ENCODE measurements at places on chromosomes 6 and 20.
A peak's percentile ranks its signal among the peaks of the same experiment; 100 is the strongest.

DNA sequence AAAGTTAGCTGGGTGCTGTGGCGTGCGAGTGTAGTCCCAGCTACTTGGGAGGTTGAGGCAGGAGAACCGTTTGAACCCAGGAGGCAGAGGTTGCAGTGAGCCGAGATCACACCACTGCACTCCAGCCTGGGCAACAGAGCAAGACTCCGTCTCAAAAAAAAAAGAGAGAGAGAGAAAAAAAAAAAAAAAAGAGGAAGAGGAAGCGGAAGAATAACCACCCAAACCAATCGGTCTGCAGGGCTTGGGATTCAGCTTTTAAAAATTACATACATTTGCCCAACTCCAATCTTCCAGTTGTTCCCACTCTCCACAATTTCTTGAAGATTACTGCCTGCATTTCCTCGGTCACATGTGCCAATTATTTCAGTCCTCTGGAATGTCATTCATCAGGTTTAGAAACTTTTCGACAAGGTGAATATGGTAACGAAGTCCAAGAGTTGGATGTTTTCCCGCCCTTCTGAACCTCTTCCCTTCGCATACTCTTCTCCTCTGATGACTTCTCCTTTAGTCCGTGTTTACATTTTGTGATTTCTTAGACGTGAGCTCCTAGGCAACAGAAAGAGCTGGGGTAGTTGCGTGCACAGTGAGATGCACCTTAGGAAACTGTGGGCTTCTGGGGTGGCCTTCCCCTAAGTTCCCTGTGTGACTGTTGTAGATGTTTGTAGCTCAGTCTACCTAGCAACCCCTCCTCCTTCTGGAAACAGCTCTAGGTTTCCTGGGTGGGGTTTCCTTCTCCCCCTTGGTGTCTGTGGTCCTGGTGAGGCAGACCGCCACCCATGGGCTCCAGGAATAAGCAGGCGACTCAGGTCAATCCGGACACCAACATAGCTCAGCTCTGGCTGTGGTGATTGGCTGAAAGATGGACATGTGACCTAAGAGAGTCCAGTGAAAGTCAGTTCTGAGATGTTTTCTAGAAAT is 63.0 kb upstream of the NCOA3 start:
- DNase-seq, result peak; percentile 92

GRCh38 chr6:53556986-53557715 is 12.2 kb upstream of the GCLC start:
- DNase-seq, result no peak

DNA sequence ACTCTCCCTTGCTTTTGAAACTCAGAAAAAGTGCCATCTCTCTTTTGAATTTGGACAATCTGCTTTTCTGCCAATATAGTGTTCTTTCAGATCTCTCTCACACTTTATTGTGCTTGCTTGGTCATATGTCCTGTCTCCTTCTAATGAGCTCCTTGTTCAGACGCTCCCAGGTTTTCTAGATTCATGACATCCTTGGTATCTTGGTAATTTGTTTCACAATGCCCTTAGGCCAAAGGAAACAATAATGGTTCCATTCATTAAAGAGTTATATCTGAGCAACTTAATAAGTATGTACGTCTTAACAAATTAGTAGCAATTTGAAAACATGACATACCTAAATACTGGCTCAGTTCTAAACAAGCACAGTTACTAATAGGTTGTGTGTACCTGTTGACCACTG is 293.4 kb upstream of the SPTLC3 start:
- no peak for DNase-seq

- DNase-seq, result no peak
Observed at GRCh38 chr6:163284151-163284550, 130.4 kb upstream of the QKI start.

GRCh38 chr20:24064915-24065314 is 76.3 kb upstream of the GGTLC1 start:
- DNase-seq, result no peak

GRCh38 chr20:38853759-38854158 is 48.3 kb downstream of the PPP1R16B start:
- DNase-seq, result peak; percentile 40

GRCh38 chr6:4610256-4610655 is 165.9 kb upstream of the CDYL start:
- DNase-seq, result no peak

DNA sequence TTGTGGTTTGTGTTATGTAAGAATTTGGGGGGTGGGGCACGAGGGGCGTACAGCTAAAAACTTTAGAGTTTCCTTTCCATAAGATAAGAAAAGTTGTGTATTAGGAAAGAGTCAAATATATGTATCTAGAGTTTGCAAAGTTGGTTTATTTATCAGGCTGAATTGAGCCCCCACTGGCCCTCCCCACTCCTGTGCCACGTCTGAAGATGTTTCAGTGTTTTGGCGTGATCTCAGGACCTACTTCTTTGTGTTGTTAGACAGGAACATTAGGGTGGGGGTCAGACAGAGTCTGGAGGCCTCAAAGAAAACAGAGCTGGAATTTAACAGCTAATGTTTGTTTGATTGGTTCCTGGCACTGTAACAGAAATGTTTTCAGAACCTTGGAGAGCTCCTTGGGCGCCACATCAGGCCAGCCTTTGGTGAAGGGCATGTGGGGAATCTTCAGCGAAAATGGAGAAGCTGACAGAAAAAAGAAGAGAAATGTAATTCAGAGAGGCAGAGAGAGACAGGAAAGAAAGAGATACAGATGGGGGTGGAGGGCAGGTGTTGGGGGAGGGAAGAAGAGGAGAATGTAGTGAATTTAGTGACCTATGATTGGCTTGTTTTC is 674 bp downstream of the NRSN1 start:
- peak; percentile 78 for DNase-seq

GRCh38 chr6:373031-373430 is 18.5 kb upstream of the IRF4 start:
- no peak for DNase-seq

DNA sequence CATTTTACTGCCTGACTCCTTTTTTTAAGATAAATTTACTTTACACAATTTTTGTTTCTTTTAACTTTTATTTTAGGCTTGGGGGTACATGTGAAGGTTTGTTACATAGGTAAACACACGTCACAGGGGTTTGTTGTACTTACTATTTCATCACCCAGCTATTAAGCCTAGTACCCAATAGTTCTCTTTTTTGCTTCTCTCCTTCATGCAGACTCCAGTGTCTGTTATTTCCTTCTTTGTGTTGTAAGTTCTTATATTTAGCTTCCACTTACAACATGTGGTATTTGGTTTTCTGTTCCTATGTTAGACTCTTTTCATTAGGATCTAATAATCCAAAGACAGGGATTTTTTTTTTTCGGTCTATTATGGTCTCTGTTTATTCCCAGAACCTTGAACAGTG is 83.5 kb upstream of the CCN6 start:
- DNase-seq, result no peak

DNA sequence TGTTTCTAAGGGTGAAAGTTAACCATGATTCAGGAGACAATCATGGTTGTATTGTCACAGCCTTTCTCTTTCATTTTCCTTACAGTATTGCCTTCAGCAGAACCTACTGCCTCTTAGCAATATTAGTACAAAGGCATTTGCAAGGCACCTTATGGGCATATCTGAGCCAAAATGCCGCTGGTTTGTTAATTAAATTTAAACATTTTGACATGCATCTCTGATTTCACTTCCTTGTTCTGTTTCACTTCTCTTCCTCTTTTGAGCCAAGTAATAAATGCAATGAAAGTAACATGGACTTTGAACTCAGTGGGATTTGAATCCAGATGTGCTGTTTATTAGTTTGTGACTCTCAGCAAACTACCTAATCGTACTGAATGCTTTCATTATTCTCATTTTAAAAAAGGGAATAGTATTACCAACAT is 467.4 kb upstream of the CITED2 start:
- DNase-seq, result no peak

DNA sequence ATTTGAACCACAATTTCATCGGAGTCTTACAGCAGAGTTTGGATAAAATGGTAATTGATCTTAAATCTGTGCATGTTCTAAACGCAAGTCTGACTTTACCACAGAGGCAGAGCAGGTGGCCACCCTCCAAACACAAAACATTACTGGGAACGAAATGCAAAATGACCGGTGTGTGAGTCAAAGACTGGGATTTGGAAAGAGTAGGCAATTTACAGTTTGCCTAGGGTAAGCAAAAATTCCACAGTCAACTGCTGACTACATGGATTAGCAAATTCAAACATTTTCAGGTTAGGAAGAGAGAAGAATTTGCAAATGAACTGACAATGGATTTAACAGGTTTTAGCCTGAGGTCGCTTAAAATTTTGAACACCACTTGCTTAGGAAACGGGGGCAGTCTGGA is 444.4 kb downstream of the HDGFL1 start:
- DNase-seq, result no peak

- no peak for DNase-seq
Observed at GRCh38 chr20:41714030-41714429, 95.9 kb upstream of the CHD6 start.

GRCh38 chr20:54429364-54429763 is 46.0 kb upstream of the DOK5 start:
- no peak for DNase-seq

DNA sequence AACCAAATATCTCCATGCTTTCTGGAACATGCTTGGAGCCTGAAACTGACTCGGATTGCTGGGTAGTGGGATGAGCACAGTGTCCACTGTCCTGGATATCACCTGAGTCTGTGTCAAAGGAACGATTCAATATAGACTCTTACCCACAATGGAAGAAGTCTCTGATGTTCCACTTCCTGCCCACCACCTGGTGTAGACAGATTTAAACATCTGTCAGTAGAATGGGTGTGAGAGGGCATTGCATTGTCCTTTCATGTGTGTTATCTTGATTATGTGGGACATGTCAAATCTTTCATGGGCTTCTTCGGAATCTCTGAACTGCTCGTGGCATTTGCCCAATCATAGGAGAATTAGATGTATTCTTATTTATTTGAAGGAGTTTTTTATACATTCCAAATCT is 20.8 kb downstream of the ULBP3 start:
- DNase-seq, result no peak

DNA sequence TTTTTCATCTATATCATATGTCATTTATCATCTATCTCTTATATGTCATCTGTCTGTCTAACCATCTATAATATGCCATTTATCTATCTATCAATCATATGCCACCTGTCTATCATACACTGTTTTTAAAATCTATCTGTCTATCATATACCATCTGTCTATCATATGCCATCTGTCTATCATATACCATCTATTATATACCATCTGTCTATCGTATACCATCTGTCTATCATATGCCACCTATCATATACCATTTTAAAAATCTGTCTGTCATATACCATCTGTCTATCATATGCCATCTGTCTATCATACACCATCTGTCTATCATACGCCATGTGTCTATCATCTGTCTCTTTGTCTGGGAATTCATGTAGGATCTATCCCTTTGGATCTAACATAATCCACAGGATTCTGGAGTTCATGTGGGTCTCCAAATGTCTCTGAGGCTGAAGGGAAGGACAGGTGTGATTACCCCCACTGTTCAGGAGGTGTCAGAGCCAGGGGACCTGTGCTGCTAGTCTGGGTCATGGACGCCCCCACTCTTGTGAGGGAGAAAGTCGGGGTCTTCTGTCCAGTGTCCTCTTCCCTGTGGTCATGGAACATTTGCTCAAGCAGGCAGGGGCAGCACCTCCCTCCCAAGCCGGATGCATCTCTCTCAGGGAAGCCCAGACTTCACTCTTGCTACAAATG is 36.9 kb upstream of the FRMD1 start:
- DNase-seq, result no peak

DNA sequence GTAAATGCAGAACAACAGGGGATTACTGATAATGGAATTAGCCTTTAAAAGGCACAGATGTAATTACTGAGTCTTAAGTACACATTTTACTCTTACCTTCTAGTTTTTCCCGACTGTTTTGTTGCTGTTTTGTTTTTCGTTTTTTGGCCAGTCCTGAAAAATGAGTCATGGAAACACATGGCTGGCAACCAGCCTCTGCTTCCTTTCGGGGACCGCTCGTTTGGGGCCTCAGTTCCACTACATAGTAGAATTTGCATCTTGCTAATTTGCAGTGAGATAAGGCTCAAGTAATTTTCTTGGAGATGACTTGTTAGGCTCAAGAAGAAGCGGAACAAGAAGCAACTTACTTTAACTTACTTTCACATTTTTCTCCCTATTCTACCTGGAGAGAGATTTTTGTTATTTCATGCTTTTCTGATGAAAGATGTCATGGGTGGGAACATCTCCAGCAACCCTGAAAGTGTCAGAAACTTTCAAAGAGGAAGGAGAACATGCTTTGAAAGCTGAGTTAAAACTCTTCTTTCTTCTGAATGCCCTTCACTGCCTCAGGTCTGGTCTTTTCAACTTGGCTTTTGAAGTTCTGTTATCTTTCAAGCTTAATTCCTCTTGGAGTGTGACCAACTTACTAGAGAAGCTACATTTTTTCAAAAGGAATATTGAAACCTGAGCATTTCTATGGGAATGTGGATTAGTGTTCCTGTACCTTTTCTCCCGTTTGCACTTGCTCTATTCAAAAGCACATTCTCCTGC is 71.5 kb upstream of the HDAC2 start:
- DNase-seq, result no peak

GRCh38 chr6:169451065-169451838 is 197.6 kb upstream of the THBS2 start:
- no peak for DNase-seq

- no peak for DNase-seq
Observed at GRCh38 chr6:76644231-76644630, 571.8 kb upstream of the IMPG1 start.

DNA sequence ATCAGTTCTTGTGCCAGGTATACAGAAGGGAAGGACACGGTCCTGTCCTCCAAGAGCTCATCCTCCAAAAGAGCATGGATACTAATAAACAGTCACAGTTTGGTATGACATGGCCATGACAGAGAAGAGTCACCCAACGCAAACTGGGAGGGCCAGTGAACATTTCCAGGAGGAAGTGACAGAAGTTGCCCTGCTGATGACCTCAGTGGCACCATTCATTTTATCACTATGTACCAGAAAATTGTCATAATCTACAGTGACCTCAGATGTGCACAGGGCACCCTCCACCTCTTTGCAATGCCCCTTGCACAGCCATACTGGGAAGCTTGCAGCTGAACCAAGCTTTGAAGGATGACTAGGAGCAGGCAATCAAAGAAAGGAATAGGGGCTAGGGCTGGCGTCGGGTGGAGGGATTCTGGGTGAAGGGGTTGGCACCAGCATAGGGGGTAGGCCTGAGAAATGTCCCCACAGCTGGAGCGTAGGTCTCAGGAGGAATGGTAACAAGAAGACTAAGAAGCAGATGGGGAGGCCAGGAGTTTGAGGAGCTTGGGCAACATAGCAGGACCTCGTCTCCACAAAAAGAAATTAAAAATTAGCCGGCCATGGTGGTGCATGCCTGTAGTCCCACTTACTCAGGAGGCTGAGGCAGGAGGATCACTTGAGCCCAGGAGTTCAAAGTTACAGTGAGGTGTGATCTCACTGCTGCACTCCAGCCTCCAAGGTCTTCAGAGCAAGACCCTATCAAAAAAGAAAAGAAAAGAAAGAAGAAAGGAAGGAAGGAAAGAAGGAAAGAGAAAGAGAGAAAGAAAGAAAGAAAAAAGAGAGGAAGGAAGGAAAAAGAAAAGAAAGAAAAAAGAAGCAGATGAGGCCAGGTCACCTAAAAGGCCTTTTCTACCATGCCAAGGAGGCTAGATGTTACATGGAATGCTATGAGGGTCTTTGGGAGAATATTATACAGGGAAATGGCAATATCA is 65.3 kb upstream of the SNX9 start:
- no peak for DNase-seq

GRCh38 chr6:142542704-142543233 is 241.0 kb downstream of the ADGRG6 start:
- DNase-seq, result no peak
